Fibroblast of mammary gland (primary cell): ENCODE measurements at places on chromosomes 12 and 14.

GRCh38 chr14:34981743-34982420, 910 bp upstream of the SRP54 start:
- no peak for DNase-seq

- no peak for DNase-seq
These were observed 136.5 kb downstream of the NTF3 start for GRCh38 chr12:5568325-5568981.

DNA sequence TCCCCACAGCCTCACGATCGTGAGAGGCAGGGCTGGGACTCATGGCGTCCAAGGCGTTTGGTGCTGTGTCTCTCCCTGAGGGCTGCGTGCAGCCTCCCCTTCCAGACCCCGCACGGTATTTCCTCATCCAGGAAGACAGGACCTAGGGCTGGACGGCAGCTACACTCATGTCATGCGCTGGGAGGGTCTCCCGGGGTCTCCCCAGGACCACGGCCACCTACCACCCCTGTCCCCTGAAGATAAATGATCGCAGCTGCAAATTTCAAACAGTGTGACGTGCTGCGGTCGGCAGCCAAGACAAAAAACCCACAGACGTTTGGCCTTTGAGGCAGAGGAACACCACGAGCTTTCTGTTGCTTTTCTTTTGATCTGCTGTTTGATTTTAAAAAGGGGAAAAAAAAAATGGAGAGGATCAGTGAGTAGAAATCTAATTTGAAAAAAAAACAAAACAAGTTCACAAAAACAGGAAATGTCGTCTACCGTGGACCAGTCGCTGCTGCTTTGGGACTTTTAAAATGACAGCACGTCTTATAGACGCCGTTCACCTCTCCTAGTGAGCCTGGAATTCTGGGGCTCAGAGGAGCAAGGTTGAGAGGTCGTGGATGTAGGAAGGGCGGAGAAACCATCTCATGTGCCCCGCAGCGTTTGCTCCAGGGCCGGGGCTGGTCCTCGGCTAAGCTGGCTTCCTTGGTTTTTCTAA, 237.6 kb downstream of the SLC41A2 start:
- DNase-seq: peak; percentile 56

DNA sequence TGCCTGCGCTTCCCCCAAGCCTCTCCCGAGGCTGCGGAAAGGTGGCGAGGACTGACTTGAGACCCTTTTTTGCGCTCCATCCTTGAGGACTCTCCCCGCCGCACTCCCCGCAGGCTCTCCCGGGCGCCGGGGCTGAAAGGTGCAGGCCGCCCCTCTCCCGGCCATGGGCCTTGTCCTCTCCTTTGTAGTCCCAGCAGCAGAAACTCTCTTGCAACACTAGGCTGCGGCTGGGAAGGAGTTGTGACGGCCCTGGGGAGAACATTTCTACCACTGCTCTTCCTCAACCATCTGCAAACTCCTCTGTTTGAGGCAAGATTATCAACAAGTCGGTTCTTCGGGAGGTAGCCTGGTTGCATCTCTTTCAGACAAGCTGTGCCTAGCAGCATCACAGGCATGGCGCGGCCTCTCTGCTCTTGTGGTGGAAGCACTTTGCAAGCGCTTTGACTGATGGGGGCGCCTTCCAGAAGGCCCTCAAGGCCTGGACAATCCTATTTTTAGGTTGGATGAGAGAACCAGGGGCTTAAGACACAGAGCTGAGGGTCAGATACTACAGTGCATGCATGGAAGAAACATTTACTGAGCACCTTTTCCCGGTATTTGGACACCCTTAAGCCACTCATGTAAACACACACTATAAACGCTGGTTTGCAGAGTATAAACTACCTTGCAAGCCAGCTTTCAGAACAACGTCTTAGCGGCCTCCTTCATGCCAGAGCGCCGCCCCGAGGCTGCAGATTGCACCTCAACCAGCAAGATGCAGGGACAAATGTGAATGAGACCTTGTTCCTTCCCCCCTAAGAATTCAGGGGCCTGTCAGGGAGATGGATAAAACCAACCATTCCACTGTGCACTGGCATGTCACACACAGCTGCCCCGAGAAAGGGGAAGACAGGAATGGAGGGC, 1.2 kb upstream of the PRIMA1 start:
- DNase-seq: no peak

DNA sequence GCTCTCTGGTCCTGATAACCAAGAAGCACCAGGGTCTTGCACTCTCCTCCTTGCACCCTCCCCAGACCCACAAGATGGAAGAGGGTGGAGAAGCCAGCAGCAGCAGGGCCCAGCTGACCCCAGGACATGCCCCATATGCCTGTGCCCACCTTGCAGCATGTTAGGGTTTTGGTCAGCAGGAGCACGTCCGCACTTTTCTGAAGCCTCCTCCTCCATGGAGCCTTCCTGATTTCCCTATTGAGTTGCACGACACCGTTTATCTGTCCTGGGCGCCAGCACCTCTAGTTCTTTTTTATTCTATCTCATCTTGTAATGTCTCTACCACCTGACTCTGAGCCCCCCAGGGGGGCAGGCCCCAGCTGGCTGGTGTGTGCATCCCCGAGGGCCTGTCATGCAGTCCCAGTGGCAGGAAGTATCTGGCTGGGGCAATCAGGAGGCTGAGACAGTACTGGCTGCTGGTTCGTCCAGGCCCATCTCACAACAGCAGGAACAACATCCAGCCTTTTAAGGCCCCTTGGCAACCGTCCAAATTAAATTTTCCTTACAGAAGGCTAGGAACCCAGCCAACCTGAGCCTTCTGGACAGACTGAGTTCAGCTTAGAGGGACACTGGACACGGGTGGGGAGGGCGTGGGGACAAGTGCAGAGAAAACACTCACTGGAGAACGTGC, 39.6 kb downstream of the CCDC85C start:
- peak; percentile 48 for DNase-seq

DNA sequence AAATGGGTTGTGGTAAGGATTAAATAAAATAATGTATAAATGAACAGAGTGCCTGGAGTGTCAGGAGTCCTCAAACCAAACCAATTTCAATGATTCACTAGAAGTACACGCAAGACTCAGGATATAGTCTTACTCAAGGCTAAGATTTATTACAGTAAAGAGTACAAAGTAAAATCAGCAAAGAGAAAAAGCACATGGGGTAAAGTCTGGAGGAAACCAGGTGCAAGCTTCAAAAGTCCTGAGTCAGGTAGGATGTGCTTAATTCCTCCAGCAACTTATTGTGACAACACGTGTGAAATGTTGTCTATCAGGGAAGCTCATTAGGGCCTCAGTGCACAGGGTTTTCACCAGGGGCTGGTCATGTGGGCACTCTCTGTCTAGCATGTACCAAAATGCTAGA, 105.8 kb upstream of the NAP1L1 start:
- peak; percentile 16 for DNase-seq

DNA sequence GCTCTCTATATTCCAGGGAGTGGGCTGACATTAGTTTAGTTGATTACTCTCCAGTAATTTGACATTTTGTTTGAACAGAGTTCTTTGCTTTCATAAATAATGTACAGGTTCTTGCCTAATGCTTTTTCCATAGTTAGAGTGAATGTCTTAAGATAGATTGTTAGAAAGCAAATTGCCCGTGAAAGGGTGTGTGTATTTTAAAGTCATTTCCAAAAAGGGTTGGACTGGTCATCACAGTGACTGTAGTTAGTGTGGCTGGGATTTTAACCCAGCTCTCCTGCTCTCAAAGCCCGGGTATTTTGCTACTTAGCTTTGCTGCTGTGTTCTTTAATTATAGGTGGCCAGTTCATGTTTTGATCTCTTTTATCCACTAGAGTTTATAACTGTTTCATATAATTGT, 74.2 kb downstream of the DNAH10 start:
- DNase-seq: no peak

- no peak for DNase-seq
These were observed 12.4 kb downstream of the COPZ1 start for GRCh38 chr12:54337280-54337842.

GRCh38 chr14:82230748-82231147, 697.1 kb upstream of the SEL1L start:
- no peak for DNase-seq

DNA sequence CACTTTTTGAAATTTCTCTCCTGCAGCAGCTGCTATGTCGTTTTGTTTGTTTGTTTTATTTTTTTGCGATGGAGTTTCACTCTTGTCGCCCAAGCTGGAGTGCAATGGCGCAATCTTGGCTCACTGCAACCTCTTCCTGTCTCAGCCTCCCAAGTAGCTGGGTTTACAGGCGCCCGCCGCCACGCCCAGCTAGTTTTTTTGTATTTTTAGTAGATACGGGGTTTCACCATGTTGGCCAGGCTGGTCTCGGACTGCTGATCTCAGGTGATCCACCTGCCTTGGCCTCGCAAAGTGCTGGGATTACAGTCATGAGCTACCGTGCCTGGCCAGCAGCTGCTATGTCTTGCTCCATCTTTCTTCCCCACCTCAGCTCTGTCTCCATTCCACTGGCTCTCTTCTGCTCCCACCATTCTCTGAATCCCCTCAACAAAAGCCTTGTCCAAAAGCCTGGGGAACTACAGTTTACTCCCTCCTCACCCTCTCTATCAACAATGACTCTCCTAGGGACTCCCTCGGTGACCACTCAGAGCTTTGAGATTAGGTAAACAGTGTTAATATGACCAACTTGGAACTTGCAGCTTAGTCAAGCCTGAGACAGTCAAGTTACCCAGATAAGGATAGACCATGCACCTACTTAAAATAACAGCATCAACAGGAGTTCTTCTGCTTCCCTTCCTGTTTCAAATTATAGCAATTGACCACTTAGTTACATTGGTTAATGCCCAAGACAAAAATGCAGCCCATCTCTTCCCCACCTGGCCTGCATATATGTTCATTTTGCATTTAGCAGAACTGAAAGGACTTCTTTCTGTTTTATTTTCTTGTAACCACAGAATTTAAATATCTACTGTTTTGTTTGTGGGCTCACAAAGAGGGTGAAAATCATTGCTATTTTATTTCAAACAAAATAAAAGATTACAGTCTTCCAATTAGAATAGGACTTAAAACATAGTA, 189.0 kb upstream of the AMIGO2 start:
- DNase-seq: no peak

GRCh38 chr14:53355581-53356112, 202.5 kb upstream of the DDHD1 start:
- DNase-seq: peak; percentile 66

DNA sequence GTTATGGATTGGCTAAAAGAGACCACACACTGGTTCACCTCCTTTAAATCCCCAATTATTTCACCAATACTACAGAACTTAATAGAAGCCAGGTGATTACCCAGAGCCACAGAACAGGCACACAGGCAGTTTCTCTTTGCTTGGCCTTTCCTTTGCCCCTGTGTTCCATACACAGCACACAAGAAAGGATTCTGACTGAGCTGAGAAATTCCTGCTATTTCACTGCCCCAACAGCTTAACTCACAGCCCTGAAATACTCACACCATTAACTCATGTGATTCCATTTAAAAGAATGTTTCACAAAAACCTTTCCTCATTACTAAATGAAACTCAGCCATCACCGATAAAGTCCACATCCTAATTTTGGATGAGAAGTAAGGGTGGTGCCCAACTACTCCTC, 133.6 kb downstream of the MED13L start:
- peak; percentile 62 for DNase-seq

DNA sequence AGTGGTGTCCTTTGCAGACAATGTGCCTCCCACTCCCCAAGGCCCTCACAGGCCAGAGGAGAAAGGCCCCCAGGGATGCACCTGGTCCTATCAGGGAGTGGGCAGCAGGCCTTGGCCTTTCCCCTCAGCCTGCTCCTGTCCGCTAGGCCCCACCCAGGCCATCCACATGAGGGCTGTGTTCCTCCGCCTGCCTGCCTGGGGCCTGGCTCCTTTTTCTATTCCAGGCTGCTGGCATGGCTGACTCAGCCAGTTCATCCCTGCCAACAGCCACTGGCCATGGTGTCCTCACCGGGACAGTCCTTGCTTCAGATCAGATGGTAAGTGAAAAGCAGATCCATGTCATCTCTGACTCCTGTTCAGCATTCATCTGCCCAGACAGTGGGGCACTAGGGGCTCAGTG, 13.4 kb downstream of the ISM2 start:
- no peak for DNase-seq

- DNase-seq: peak; percentile 94
These were observed 626.6 kb downstream of the DIO2 start for GRCh38 chr14:79584679-79585078.

DNA sequence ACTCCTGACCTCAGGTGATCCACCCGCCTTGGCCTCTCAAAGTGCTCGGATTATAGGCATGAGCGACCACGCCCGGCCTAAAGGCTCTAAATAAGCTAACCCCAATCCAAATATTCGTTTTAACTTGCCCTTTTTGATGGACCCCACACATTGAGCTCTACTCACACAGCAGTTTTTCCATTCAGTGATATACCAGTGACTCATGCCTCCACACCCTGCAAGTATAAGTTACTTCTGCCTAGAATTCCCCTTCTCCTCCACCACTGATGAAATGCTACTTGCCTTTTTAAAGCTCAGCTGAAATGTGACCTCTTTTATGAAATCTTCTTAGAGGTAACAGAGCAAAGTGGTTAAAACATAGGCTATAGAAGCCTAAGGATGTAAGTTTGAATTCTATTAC, 68.8 kb downstream of the EXOC5 start:
- peak; percentile 47 for DNase-seq

DNA sequence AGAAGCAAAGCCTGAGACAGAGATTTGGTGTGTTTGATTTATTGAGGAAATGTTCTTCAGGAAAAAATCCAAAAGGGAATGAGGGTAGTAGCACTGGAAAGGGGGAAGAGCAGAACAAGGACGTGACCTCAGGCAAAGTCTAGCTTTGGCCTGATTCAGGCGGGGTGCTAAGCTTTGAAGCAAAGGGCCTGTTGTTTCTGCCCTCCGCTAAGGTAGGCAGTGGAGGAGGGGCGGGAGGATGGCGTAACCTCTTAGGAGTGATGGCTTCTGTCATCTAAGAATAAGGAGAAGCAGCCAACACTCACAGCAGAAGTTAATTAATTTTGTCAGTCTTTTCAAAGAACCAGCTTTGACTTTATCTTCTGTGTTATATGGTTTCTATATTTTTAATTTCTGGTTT, 20.4 kb downstream of the ABHD12B start:
- no peak for DNase-seq

GRCh38 chr12:19432309-19433170, 6.8 kb upstream of the AEBP2 start:
- DNase-seq: no peak

DNA sequence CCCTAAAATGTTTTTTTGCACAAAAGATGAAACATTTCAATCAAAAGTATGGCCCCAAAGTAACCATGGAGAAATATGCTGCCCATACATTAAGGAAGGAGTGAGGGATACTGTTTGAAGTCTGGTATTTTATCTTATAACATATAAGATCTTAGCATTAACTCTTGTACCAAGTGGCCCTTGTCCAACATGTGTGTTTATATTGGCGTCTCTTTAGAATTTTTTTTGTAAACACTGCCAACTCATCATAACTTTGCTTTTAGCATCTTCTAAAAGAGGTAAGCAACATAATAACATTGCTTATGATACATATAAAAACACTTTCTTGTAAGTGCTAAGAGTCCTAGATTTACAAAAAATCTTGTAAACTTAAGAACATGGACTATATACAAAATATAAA, 419.7 kb downstream of the ADAMTS20 start:
- DNase-seq: peak; percentile 37

GRCh38 chr14:61190341-61190740, 90.8 kb downstream of the TMEM30B start:
- no peak for DNase-seq

- peak; percentile 71 for DNase-seq
These were observed 85.1 kb downstream of the DRAM1 start for GRCh38 chr12:101962486-101962885.
